ENCODE measurements at places on chromosomes 11 and 22. TPM values are rescaled to one million over a fixed set of nuclear protein-coding genes. Genes with fewer than 3 reads are reported as not detected.
A peak's percentile ranks its signal among the peaks of the same experiment; 100 is the strongest.

- no peak for DNase-seq
Observed at GRCh38 chr22:45631140-45631840, 40.3 kb upstream of the ATXN10 start.

- peak; percentile 64 for DNase-seq
Observed at GRCh38 chr22:39148727-39149535, 3.5 kb downstream of the CBX7 start.

DNA sequence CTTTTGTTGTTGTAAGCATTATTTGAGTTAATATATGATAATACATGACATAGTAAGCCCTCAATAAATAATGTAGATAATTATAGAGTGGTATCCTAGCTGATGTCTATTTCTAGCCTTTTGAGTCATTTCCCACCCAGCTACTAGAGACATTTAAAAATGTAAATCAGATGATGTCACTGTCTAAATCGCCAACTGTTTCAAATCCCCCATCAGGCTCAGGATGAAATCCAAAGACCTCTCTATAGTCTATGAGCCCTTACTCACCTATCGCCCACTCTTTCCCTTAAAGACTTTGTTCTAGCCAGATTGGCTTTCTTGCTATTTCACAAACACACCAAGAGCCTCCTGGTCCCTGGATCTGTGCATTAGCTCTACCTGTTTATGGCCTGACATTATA lies 135.4 kb upstream of the PLET1 start:
- DNase-seq: no peak

PNPLA5 gene
- not detected for total RNA-seq

DNA sequence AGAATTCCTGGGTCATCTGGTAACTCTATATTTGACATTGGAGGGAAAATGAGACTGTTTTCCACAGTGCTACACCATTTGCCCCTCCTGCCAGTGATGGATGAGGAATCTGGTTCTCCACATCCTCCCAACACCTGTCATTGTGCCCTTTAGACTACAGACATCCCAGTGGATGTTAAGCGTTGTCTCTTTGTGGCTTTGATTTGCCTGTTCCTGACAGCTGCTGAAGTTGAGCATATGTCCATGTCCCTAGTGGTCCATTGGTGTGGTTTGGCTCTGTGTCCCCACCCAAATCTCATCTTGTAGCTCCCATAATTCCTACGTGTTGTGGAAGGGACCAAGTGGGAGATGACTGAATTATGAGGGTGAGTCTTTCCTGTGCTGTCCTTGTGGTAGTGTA lies 88.5 kb downstream of the BRD1 start:
- no peak for DNase-seq

MUC5AC gene
- not detected for total RNA-seq

SAA1 gene
- not detected for total RNA-seq

- no peak for DNase-seq
Observed at GRCh38 chr11:64490562-64491216, 100.3 kb upstream of the SLC22A12 start.

- DNase-seq: no peak
Observed at GRCh38 chr11:44180107-44180506, 84.6 kb downstream of the EXT2 start.

DNA sequence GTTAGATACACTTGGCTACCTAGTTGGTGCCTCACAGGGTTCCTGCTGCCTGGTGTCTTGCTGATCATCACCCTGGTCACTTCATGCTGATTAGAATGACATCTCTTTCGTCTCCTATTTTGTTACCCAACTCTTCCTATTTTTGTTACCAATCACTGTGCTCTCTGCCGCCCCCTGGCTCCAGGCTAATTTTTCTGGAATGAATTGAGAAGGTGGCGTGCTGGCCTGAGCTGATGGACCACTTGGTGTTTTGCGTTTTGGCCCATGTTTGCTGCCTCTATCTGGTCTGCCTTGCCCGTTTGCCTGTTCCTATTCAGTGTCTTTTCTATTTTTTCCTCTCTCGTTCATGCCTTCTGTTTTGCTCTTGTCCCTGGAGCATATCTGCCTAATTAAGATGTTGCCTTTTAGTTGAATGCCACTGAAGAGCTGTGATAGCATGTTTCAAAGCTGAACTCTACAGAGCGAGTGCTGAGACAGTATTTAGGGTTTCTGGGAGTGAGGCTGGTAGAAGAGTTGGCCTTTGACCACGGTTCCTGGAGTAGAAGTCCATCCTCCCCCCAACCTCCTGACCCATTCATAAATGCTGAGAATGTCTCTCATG lies 5.9 kb upstream of the ATF4 start:
- no peak for DNase-seq

KRTAP5-9 gene
- not detected for total RNA-seq

- no peak for DNase-seq
Observed at GRCh38 chr11:132804258-132804657, 728.0 kb downstream of the OPCML start.

- DNase-seq: no peak
Observed at GRCh38 chr11:36212564-36213392, 76.4 kb downstream of the COMMD9 start.

THYN1 gene
- total RNA-seq: 79.5 TPM

GRCh38 chr22:27100789-27101188 lies 443.4 kb downstream of the MIAT start:
- DNase-seq: no peak

DNA sequence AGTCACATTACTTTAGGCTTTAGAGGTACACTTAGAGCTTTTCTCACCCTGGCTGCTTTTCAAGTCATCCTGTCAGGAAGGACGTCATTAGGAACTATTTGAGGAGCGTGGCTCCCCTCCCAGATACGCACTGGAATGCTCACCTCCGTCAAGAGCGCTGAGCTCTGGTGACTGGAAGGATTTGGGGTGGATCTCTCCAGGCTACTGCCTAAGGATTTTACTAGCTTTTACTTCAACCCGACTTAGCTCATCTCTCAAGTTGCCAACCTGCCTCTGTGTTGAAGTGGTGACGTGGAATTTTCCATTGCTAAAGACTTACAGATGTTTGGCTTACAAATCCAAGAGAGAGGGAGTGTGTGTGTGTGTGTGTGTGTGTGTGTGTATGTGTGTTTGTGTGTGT lies 355.3 kb upstream of the CCDC90B start:
- no peak for DNase-seq

- DNase-seq: peak; percentile 3
Observed at GRCh38 chr11:118572981-118573550, 857 bp downstream of the ARCN1 start.

GRCh38 chr22:41021061-41021612 lies 70.0 kb downstream of the RBX1 start:
- no peak for DNase-seq

Measured in activated naive CD8-positive, alpha-beta T cell treated with anti-CD3 and anti-CD28 coated beads for 36 hours (primary cell).